ENCODE measurements at places on chromosomes 1 and 21.

DNA sequence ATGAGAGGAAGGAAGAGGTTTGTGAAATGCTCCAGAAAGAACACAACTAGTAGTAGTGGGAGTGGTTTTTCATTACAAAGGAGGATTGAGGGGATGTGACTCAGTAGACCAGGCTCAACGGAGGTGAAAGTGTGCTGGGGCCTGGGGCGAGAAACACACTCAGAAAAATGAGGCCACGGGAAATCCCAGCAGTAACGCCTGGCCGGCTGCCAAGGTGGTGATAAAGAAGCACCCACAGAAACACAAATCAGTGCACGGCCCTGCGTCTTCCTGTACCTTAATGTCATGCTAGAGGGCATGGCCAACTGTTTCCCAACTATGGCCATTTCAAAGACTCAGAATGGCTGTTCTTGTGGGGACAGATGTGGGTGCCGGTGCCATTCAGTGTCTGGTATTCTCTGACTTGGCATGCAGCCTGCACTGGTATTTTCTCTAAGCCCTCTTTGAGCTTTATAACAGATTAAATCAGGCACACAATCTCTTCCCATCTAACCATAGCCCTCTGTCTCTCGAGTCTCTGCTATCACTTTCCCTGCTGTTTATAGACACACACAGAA is 38.2 kb downstream of the URB2 start:
- DNase-seq: peak; percentile 11

DNA sequence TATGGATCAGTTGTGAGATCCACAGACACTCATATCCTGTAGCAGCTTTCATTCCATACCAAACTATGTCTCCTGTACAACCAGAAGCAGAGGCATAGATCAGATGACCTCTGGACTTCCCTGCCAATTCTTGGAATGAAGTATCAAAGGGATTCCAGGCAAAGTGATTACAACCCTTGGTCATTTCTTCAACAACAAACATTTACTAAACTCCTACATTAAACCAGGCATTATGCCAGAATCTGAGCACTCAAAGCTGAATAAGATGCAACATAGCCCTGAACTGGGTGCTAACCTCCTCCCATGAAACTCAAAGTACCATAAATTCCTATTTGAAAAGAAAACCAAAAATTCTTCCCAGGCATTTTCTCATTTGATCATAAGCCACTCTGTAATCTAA is 121.2 kb upstream of the SGIP1 start:
- no peak for DNase-seq

- DNase-seq: no peak
These were observed 39.4 kb downstream of the HSF2BP start for GRCh38 chr21:43619856-43620255.

- no peak for DNase-seq
These were observed 215.7 kb upstream of the IRF2BP2 start for GRCh38 chr1:234825498-234826165.

- DNase-seq: no peak
These were observed 72.2 kb downstream of the DDX20 start for GRCh38 chr1:111827946-111828345.

DNA sequence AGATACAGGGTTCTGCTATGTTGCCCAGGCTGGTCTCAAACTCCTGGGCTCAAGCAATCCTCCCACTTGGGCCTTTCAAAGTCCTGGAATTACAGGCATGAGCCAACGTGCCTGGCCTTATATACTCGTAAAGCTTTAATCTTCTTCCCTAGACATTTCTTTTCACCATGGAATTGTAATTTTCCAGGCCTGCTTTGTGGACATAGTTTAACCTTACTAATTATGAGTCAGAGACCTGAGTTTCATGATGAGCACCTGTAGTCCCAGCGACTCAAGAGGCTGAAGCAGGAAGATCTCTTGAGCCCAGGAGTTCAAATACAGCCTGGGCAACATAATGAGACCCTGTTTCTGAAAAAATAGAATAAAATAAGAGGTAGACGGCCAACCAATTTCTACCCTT is 12.3 kb downstream of the PATJ start:
- no peak for DNase-seq

DNA sequence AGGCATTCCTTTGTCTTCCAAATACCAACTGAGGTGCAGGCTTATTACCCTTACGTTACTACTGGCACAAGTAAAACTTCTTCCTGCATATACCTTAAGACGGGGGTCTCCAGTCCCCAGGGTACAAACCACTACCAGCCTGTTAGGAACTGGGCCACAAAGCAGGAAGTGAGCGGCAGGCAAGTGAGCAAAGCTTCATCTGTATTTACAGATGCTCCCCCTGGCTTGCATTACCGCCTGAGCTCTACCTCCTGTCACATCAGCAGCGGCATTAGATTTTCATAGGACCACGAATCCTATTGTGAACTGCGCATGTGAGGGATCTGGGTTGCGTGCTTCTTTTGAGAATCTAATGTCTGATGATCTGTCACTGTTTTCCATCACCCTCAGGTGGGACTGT is 113.1 kb downstream of the SLC45A1 start:
- no peak for DNase-seq

DNA sequence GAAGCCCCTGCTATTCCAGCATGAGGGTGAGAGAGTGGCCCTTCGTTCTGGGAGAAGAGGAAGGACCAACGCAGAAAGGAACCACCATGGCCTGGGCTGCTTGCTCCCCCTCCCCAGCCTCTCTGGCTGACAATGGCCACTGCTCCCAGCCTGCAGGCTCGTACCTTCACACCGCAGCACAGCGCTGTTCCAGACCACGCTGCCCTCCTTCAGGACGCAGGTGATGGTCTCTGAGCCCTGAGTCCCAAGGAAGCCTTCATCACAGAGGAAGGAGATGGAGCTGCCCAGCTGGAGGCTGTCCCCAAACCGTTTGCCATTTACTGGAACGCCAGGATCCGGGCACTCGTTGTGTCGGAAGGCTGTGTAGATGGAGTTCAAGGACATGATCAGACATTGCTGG is 124.9 kb upstream of the HMGB4 start:
- no peak for DNase-seq

DNA sequence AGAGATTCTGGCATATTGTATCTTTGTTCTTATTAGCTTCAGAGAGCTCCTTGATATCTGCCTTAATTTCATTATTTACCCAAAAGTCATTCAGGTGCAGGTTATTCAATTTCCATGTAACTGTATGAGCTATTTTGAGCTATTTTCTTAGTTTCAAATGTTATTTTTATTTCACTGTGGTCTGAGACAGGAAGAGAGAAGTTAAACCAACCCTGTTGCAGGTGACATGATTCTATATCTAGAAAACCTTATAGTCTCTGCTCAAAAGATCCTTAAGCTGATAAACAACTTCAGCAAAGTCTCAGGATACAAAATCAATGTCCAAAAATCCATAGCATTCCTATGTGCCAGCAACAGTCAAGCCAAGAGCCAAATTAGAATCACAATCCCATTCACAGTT is 1644.0 kb upstream of the B3GALT2 start:
- no peak for DNase-seq

DNA sequence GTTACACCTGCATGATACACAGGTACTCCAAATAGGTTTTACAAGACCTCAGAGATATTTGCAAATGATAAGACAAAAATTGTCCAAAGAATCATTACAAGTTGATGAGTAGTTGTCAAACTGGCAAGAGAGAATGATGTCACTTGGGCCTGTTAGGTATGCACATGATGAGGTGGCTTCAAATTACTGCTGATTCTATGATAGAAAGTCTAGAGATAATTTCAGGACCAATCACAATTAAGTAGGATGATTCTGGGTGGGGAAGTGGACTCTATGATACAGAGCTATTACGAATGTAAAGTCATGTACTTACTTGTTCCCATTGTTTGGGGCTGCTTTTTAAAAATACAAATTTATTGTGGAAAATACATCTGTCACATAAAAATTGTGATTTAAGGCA is 5.2 kb upstream of the SPRR1B start:
- no peak for DNase-seq

GRCh38 chr1:76136894-76137293 is 62.3 kb downstream of the ST6GALNAC3 start:
- no peak for DNase-seq

DNA sequence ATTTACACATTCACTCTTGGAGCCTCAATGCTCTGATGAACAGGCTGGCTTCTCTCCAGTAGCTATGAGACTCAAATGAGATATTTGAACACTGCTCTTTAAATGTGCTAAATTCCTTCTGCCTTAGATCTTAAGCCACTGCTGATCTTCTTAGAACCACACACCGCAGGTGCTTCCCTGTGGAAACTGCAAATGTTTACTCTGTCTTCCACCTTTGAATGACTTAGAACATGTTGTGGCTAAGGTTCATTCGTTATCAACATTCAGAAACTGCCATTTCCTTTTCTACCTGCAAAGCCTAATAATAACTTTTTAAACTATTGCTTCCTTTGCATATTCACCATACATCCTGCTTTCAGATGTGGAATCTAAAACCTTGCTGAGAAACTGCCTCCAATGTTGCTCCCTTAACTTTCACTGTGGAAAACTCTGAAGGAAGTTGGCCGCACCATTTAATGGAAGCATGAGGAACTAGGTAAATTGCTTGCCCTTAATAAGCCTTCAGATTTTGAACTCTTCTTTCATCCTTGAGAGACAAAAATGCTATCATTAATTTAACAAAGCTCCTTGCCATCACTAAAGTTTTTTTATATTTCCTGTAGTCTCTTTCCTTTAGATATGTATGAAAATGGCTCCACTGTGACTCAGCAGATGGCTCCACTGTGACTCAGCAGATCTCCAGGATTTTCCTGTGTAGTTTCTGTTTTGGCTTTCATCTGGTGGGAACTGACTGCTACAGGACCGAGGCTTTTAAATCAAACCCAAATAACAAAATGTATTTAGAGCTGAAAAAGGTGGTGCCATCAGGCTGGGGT is 143.8 kb downstream of the TNFSF18 start:
- no peak for DNase-seq

DNA sequence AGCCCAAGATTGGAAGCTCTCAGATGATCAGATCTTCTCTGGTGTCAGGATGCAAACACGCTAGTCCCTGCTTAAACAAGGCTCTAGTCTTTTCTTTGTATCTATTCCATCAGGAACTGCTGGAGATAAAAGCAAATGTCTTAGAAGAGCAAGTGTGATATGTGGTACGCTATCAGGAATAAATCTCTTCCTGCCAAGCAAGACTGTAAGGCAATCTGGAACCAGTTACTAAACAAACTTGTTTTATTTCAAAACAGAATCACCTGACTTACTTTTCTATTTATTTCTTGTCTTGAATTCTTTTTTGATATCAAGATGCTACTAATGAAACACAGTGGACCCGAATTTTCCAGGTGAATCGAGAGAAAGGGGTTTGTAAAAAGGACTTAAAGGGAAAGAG is 139.9 kb upstream of the ZNF644 start:
- no peak for DNase-seq

- no peak for DNase-seq
These were observed 44.5 kb downstream of the MORN1 start for GRCh38 chr1:2346691-2347408.

DNA sequence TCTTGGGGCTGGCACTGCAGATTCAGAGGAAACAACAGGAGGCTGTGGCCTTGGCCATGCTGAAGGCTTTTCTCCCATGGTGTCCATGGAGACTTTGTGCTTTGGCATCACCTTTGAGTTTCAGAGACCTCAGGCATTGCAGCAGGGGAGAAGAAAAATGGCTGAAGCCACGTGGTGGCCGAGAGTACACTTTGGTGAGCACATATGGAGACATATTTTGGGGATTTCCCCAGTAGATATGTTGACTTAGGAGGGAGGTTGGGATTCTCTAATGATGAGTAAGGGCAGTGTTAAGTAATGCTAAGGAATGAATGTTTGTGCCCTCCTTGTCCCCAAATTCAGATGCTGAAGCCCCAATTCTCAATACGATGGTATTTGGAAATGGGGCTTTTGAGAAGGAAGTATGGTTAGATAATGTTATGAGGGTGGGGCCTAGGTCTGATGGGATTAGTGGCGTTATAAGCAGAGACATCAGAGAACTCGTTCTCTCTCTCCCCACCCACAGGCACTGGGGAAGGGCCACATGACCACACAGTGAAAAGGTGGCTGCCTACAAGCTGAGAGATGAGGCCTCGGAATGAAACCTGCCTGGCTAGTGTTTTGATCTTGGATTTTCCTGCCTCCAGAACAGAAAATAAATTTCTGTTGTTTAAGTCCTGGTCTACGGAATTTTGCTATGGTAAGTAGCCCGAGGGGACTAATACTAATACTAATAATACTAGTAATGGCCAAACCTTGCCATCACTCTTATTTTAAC is 98.6 kb downstream of the TBX19 start:
- DNase-seq: no peak

GRCh38 chr1:53693773-53694717 is 44.9 kb downstream of the GLIS1 start:
- no peak for DNase-seq

- DNase-seq: no peak
These were observed 12.1 kb downstream of the PHC2 start for GRCh38 chr1:33418811-33419210.

GRCh38 chr1:231106347-231106746 is 55.5 kb upstream of the TRIM67 start:
- DNase-seq: no peak

- DNase-seq: no peak
These were observed 1.5 kb upstream of the CRABP2 start for GRCh38 chr1:156706657-156707416.

DNA sequence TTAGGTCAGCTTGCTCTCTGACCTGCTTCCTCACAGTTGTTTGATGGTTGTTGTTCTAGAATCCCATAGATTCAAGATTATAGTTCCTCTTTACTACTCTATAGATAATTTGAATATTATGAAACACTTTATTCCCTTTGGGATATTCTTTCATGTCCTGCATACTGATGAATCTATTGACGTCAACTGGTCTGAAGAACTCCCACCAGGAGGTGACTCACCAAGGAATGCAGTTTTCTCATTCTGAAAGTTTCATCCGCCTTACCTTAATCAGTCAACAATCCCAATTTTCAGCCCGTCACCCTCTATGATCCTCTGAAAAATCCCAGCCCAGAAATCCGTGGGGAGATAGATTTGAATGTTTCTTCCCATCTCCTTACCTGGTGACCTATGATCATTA is 834.1 kb upstream of the PRMT6 start:
- DNase-seq: no peak

GRCh38 chr1:241548008-241548407 is 15.8 kb downstream of the KMO start:
- no peak for DNase-seq

- DNase-seq: no peak
These were observed 174.8 kb downstream of the LTN1 start for GRCh38 chr21:28817871-28818270.

- DNase-seq: no peak
These were observed 1232.1 kb downstream of the MRPL39 start for GRCh38 chr21:24375201-24375600.

- no peak for DNase-seq
These were observed 18.1 kb upstream of the MYOG start for GRCh38 chr1:203103829-203104495.
